NCI-H526 (cell line): ENCODE measurements at places on chromosomes 11 and 22.

GRCh38 chr11:3631331-3631730, 10.5 kb downstream of the ART5 start:
- DNase-seq, result no peak

DNA sequence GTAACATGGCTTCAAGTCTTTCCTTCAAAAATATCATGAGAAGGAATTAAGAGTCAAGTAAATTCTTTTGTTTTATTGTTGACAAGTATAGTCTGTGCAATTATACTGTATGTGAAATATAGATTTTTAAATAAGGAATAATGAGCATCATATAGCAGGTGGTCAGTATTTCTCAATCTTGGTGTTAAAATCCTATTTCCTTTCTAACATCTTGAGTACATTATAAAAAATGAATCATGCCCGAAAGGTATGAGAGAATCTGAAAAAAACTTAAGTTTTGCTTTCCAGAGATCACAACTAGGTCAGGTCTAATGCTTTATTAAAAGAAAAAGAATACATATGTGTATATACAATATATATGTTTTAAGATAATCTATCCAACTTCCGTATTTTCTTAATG, 53.1 kb downstream of the KIF18A start:
- DNase-seq, result no peak

- DNase-seq, result no peak
These were observed 6.0 kb upstream of the CD248 start for GRCh38 chr11:66322732-66323427.

DNA sequence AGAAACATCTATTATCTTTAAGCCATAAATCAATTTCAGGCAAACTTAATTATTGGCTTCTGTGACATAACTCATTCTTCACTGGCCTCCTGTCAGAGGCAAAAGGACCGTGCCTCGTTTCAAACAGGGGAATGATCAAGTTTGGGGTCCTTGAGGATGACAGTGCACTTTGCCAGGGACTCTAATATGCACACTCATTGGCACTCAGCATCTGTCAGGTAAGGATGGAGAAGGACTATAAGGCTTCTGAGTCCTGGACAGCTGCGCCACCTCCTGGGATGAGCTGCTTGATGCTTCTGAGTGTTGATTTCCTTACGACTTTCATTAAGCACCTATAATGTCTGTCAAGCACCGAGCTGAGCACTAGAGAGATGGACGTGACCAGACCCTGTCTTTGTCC, 20.2 kb downstream of the BPIFC start:
- DNase-seq, result peak; percentile 59

GRCh38 chr11:44312876-44313275, 2.9 kb upstream of the ALX4 start:
- no peak for DNase-seq

- peak; percentile 60 for DNase-seq
These were observed 587 bp downstream of the DENND5A start for GRCh38 chr11:9264316-9265210.

DNA sequence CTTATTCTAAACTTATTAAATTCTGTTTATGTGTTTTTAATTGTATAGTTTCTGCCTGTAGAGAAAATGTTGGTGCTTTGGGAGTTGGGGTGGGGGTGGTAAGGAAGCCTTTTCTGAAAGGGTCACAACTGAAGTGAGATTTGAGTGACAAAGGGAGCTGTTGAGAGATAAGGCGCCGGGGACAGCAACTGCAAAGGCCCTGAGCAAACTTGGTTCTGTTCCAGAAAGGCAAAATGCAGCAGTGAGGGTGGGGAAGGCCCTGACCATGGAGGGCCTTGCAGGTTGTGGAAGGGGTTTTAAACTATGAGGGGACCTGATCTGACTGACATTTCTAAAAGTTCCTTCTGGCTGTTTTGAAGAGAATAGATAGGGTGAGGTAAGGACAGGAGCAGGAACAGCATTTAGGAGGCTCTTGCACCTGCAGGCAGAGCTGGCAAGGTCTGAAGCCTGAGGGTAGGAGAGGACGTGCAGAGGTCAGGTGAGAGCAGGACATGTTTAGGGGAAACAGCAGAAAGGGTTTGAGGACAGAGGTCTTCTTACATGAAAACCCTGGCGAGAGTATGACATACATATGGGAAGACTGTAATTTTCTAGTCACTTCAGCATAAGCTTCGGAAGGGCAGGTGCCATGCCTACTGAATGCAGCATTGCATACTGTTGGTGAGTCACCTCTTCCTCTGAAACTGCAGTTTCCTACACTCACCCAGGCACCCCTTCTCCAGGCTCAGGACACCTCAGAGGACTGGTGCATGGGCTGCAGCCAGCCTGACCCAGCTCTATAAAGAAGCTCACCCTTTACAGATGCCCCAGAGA, 190.7 kb downstream of the SNX19 start:
- DNase-seq, result no peak

DNA sequence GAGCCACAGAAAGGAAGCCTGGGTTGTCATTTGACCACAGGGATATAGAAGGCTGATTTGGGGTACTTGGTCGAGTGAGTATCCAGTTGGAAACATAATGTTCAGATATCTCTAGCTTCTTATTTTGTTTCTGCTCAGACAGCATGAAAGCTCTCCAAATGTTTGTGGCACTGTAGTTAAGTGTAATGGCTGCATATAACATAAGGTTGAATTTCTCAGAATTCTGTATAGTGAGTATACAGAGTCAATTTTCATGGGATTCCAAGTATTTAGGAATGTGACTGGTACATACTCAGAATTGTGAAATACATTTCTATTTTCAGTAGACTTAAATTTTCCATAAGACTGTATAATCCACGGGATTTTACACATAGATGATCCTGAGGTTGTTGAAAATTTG, 2102.1 kb upstream of the RAG2 start:
- DNase-seq, result no peak

DNA sequence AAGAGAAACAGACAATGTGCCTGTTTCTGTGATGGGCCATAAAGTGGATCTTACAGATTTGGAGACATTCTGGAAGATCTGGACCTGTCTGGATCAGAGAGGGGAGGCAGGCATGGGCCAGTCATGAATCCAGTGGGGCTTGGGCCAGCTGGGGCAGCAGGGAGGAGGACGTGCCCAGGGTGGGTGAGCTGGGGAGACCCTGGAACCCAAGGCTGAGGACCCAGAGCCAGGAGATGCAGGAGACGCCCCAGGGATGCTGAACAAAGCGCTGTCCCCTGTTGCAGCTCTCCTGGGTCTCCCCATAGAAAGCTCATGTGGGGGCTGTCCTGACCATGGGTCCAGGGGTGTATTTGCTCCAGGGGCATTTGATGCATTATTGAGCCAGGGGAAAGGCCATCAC, 1.5 kb upstream of the APOBEC3A start:
- no peak for DNase-seq

DNA sequence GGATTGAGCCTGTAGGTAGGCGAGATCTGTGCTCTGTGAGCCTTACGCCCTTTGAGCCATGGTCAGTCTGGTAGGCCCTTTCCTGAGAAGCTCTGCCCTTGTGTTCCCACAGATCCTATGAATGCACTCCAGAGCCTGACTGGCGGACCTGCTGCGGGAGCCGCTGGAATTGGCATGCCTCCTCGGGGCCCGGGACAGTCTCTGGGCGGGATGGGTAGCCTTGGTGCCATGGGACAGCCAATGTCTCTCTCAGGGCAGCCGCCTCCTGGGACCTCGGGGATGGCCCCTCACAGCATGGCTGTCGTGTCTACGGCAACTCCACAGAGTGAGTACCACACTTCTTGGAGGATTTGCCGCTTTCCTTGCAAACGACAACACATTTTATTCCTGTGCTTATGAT, 47.4 kb downstream of the MED15 start:
- DNase-seq, result no peak

GRCh38 chr11:61163714-61164605, 2.7 kb upstream of the VPS37C start:
- DNase-seq, result no peak

GRCh38 chr11:71201936-71202597, 50.3 kb downstream of the SHANK2 start:
- no peak for DNase-seq

DNA sequence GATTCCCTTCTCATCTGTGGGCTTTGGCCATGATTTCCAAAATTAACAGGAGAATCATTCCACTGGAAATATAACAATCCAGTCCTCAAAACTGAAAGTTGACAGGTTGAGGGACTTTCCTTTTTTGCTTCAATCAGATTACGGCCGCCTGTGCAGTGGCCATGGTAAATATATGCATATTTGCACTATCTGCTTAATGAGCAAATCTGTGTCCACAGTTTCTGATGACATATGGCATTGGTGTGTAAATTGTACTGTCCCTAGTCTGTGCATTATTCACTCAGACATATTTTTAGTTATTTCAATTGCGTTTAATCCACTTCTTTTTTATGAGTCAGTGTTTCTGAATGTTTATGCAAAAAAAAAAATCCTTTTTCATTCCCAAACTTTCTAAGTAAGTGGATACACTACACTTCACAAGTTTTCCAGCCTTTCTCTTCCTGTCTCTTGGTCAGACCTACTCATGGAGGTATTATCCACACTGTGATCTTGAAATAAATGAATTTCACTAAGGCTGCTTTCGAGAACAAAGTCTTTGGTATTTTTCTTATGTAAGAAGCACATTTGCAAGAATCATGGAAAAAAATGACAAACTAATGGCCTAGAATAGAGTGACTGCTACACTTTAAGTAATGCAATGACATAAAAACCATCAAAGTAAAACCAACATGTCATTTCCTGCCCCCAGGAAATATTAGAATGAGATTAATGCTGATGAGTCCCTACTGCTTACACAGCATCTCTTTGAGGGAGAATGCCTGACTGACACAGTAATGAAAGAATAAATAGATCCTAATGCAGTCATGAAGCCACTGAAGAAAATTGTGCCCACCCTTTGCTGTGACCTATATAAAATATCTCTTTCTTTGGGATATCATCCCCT, 76.4 kb upstream of the MTNR1B start:
- DNase-seq, result no peak

- DNase-seq, result no peak
These were observed 42.4 kb downstream of the CACNA1I start for GRCh38 chr22:39612811-39613548.

DNA sequence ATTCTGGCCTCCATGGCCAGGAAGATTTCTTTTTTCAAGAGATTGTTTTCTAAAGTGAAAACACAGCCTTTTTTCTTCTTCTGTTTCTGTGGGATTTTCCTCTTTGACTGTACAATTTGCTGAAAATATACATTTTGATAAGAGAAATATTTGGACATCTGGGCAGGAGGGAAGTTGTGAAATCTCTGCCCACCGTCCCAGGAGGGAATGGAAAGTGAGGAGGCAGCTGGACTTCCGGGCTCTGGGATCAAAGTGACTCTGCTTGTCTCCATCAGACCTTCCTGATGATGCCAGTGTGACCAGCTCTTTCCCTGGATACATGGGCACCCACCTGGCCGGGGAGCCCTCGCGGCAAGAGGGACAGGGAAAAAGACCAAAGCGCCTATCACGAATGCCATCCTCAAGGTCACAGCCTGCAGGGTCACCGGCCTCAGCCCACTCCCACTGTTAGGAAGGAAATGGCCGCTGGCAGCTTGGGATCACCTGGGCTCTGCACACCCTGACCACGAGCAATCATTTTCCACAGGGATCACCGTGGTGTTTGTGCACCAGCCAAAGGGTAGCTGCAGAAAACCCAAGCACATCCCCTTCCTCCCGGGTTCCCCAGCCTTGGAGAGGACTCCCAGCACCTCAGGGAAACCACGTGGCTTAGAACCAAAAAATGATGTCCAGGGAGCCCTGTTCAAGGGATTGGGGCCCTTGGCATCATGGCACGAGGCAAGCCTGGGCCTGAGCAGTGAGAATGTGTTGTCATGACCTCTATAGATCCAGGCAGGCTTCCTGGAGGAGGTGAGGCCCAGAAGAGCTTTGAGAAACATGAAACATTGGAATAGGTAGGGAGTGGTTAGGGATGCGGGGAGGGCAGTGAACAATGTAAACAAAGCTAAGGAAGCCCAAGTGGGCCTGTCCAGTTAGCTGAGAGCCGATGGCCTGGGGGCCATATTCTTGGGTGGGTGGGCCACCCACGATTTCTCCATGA, 29.1 kb upstream of the CCND1 start:
- no peak for DNase-seq

DNA sequence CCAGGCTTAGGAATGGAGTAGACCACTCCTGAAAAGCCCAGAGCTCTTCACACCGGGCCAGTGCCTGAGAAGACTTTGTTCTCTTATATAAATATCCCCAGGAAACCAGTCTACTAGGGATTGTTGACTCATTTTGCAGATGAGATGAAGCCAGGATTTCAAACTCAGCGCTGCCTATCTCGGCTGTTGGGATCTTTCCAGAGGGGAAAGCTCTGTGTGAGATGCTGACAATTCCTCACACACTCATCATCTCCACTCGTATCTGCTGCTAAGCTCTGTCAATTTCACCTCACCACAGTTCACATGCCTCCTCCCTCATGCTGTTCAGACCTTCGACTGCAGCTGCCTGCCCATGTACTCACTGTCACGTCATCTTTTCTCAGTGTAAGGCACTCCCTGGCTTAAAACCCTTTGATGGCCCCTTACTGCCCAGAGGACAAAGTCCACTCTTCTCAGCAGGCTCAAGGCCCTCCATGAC, 12.5 kb downstream of the USH1C start:
- DNase-seq, result no peak

- DNase-seq, result no peak
These were observed 23.4 kb upstream of the ROBO3 start for GRCh38 chr11:124841840-124842239.

- DNase-seq, result no peak
These were observed 73.0 kb upstream of the VPREB1 start for GRCh38 chr22:22171357-22172218.

- peak; percentile 27 for DNase-seq
These were observed 103.7 kb downstream of the VPREB1 start for GRCh38 chr22:22348127-22348814.

GRCh38 chr11:14774721-14775120, 117.3 kb downstream of the CYP2R1 start:
- no peak for DNase-seq

- no peak for DNase-seq
These were observed 17.6 kb downstream of the PLA2G6 start for GRCh38 chr22:38163844-38164550.

DNA sequence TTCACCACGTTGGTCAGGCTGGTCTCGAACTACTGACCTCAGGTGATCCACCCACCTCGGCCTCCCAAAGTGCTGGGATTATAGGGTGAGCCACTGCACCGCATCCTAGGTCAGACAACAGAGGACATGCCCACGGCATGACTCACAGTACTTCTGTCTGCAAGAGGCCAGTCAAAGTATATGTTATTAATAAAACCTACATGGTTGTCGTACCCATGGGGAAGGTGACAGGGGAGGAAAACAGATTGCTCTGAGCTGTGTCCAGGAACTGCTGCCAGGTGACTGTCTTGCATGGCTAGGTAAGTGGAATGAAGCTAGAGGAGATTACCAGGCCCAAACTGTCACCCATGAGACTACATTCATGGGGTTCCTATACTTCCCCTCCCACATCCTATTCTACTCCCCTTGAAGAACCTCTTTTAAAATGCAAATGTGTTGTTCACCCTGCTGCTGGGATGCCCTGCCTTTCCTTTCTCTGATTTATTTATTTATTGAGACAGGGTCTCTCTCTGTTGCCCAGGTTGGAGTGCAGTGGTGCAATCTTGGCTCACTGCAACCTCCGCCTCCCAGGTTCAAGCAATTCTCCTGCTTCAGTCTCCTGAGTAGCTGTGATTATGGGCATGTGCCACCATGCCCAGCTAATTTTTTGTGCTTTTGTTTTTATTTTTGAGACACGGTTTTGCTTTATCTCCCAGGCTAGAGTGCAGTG, 2.0 kb upstream of the NLRX1 start:
- DNase-seq, result no peak

GRCh38 chr11:60831143-60831500, 10.8 kb upstream of the CCDC86 start:
- peak; percentile 71 for DNase-seq

GRCh38 chr11:2309251-2310072, 7.6 kb downstream of the TSPAN32 start:
- no peak for DNase-seq
